Stimulated activated CD8-positive, alpha-beta memory T cell treated with anti-CD3 and anti-CD28 coated beads, Interleukin-7, amount 100 ng/mL, for 1 hour (primary cell): ENCODE measurements at places on chromosomes 3 and 15.
A peak's percentile ranks its signal among the peaks of the same experiment; 100 is the strongest.

- no peak for DNase-seq
These were observed 37.9 kb downstream of the IQCB1 start for GRCh38 chr3:121796970-121797369.

DNA sequence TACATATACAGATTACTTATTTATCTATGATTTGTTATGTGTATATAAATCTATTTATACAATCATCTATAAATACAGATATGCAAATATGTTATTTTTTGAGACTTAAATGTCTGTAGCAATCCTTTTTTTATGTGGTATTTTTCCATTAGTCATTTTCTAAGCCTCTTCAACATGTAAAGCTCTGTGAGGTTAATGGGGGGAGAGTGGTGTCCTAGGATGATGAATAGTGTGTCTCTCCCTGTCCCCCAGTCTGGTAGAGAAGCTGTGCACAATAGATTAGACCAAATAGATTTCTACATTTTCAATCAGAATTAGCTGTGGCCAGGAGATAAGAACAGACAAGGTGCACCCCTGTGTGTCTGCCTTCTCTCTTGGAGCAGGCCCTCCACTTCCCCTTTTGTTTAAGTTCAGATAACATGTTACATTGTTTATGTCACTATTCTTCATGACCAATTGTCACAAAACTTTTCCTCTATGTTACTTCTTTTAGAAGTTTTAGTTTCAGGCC lies 453.9 kb downstream of the LPP start:
- DNase-seq = no peak

- no peak for DNase-seq
These were observed 41.3 kb upstream of the ROBO2 start for GRCh38 chr3:76998555-76998954.

DNA sequence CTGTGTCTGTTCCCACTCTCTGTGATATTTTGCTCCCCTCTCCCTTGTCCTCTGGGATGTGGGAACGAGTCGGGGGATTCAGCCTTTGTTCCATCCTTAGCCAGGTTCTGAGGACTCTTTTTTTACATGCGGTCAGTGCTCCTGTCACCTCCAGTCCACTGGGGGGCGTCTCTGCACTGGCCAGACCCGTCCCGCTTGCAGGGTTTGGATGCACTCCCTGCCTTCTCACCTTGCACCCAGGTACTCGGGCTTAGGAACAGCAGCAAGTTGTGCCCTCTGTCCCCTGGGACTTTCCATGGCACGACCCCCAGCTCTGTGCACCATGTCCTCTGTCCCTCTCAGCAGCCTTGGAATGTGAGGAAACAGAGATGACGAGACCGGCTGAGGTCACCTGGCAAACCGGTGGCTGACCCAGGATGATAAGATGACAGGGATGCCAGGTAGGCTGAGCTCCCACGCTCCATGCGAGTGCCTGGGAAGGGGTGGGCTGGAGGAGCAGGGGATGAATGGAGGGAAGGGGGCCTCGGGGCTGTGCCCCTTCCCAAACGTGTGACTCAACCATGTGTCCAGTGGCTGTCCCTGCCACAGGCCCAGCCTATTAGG lies 27.3 kb upstream of the FGD5 start:
- DNase-seq = peak; percentile 13

GRCh38 chr3:160860346-160860745 lies 104.3 kb downstream of the PPM1L start:
- DNase-seq = no peak

- DNase-seq = no peak
These were observed 15.4 kb downstream of the HHLA2 start for GRCh38 chr3:108311797-108312196.

DNA sequence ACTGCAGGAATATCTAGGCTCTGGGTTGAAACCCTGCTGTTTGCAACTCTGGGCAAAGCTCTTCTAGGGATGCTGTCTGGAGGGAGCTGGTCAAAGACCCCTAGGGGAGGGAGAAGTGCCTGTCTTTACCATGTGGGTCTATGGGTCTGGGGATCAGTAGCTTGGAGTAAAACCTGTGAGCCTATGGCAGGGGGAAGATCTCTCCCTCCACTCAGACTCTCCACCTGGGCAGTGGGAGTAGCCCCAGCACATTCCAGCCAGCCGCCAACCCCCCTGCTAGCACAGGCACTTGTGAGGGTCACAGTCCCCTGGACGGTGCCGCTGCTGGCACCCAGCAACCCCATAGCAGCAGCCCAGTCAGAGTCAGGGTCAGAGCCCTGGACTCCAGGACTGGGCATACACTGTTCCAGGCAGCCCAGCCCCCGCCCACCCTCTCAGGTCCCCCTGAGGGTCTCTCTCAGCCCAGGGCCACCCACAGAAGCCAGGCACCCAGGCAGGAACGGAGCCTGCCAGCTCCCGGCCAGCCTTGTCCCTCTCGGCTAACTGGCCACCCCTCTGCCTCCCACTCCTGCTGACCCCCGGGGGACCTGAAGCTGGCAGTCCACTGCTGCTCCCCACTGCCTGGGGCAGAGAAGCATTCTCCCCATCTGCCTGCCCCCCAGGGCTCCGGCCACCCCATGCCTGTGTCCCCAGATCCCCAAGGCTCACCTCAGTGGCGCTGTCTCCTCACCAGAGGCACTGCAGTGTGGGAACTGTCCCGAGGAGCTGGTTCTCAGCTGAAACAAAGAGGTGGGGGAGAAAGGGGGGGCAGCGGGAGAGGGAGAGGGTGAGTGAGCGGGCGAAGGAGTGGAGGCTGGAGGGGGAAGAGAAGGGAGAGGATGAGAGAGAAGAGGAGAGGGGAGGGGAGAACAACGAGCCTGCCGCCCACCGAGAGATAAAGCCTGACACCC lies 10.8 kb downstream of the GLYCTK start:
- DNase-seq = no peak

GRCh38 chr3:19272296-19272695 lies 124.0 kb downstream of the KCNH8 start:
- DNase-seq = no peak

DNA sequence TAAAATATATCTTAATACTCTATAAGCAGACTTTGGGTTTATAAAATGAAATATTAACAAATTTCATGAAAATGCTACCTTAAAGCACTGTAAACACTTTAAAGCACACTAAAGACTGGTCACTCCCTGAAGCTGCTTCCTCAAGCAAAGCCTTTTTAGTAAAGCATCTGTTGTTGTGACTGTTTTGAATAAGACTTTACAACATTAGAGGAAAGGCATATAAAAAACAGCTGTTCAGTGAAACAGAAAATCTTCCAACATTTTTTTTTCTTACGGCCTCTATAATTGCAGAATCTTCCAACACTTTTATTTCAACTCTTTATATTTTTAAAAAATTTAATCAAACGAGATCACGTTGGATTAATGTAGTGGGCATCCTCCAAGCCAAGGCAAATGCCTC lies 48.1 kb downstream of the GRK7 start:
- DNase-seq = no peak

DNA sequence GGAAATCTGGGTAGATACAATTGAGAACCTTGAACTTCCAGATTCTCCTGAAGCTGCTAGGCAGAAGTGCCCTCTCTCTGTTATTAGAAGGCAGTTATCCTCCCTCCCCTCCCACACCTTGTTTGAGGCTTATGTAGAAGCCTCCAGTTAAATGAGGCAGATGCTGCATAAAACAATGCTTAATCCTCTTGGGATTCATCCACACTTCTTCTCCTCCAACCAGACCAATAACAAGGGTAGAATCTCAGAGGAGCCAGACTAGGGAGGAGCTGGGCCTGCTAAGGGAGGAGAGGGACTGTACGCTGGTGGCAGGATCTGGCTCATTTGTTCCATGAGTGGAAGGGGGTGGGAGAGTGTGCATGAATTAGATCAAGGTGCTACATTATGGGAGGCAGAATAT lies 88.3 kb upstream of the PRR23C start:
- DNase-seq = no peak

GRCh38 chr3:183446838-183447205 lies 18.4 kb upstream of the MCF2L2 start:
- no peak for DNase-seq
